ENCODE measurements at places on chromosomes 4 and X.

GRCh38 chr4:186021461-186022167 is 47.3 kb upstream of the TLR3 start:
- peak; percentile 45 for DNase-seq

DNA sequence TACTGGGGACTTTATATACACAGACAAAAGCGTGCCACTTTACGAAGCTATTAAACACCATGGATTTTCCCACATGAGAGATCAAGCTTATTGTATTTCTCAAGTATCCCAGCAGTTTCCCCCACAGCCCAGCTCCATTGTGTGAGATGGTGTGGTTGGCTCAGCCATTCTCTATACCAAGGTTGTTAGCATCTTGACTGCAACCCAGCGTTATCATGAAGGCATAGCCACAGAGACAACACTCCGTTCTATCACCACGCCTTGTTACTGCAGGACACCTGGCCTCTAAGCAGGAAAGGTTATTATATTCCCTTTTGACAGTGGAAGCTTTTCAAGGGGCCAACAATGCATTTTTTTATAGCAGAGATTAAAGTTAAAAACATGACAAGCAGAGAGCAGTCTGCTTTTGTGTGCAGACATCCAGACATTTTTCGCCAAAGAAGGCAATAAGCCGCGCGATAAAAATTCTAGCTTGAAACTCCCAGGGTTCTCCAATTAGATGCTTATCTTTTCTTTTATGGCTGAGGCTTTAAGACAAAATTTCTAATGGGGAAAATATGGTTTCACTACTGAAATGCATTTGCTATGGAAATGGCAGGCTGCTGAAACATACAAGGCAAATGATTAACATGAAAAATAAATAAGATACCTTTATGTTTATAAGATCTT is 206.1 kb downstream of the MID1 start:
- DNase-seq, result no peak

DNA sequence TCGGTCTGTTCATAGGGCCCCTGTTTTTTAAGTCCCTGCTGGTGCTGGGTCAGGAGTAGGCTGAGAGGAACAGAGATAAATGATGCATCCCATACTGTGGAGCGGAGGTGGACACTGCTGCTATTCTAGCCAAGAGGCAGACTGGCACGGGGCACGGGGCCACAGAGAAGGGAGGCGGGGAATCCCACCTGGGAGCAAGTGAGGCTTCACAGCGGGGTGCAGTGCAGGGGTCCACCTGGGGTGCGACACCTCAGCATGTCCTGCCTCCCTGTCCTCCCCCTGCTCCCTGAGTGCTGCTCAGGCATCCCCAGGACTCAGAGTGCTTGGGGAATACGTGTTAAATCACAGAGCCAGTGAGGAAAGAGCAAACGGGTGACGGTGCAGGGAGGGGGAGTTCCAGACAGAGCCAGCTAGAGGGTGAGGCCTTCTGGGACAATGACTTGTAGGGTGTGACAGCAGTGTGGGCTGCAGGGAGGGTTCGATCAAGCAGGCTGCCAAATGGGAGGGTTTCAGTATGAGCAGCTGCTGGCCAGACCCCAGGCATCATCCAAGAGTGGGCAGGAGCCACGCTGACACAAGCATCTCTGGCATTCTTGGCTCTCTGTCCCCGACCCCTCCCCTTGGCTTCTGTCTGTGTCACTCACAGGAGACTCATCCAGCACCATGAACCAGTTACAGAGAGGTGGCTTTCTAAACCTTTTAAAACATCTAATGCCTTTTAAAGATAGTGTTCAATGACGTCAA is 13.7 kb upstream of the HTRA3 start:
- DNase-seq, result no peak

DNA sequence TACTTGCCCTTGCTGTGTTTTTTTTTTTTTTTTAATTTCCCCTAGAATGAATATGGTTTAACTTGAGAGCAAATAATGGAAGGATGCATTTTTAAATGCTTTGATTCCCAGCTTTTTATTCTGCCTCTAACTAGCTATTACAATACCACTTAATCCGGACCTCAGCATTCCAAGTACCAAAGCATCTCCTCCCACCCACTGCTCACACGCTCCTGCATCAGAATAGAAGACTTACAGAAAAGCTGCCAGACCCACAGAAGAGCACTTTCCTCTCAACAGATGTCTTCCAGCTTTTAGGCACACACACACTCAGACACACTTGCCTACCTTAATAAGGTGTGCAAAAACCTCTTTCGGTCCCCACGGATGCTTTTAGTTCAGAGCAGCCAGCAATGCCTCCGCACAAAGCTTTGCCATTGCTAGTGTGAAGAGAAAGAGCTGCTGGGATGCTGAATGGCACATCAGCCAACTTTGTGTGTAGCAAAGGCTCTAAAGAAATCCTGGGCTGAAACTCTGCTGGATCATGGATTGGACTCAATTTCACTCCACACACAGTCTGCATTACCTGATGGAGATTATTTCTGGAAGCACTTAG is 1056.2 kb downstream of the DMD start:
- DNase-seq, result no peak

GRCh38 chr4:38090455-38091246 is 130.5 kb downstream of the PTTG2 start:
- DNase-seq, result no peak

DNA sequence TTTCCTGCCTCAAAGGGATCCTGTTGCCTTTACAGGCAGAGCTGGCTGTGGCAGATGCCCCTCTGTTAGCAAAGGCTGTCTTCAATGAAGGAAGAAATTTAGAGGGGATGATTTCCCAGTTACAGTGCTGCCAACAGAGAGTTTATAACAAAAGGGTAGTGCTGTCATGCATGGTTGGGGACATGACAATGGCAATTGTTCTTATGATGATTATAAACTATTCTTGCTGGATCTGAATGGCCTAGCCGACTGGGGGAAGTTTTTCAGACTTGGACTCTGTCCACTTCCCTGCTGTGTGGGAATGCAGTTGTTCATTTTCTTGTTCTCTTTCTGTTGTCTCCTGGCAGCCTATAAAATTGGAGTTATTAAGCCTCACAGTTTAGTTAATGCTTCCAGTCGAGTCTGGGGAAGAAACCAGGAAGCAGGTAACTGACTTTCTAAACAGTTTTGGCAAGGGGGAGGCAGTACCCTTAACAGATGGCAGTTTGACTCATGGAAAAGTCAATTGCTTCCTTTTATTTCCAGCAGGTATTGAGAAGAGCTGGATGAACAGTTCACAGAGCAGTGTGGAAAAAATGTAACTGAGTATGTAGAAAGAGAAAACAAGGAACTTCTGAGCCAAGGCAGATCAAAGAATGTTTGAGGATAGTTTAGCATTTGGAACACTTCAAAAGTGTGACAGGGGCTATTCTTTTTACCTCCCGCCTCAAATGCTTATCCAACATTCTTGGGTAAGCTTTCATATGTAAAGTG is 582.6 kb downstream of the RAPGEF2 start:
- no peak for DNase-seq

DNA sequence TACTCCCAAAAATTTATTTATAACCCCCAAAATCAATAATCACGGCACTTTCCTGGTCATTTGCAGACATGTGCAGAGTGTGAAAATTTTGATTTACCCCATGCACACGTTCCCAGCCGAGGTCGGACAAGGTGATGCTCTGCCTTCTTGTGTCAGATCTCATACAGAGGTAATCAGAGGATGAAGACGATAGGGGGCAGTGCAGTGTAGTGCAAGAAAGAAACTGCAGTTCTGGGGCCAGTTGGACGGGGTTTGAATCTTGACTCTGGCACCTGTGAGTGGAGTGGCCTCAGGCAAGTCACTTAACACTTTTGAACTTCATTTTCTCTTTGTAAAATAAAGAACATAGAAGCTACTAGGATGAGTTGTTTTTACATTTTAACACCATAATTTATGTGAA is 88.4 kb downstream of the FRMPD3 start:
- DNase-seq, result peak; percentile 21

- DNase-seq, result no peak
Measured at GRCh38 chr4:6123116-6123515, 77.2 kb downstream of the JAKMIP1 start.

- DNase-seq, result no peak
Measured at GRCh38 chrX:74277846-74278245, 26.1 kb upstream of the ZCCHC13 start.

DNA sequence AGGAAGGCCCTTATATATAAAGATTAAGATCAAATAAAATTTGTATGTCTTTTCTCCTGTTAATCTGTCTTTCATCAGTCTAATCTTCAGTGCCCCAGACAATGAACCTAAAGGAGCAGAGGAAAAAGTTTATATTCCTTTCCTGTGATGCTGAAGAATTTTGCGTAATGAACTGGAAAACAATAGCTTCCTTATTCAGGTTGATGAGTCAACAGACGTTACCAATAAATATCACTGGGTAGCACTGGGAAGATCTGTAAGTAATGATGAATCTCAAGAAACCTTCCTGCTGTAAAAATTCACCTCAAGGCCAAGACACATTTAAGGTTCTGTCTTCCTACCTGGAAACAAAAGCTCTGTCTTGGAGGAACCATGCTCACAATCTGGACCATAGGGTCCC is 25.5 kb downstream of the CDKN2AIP start:
- no peak for DNase-seq

DNA sequence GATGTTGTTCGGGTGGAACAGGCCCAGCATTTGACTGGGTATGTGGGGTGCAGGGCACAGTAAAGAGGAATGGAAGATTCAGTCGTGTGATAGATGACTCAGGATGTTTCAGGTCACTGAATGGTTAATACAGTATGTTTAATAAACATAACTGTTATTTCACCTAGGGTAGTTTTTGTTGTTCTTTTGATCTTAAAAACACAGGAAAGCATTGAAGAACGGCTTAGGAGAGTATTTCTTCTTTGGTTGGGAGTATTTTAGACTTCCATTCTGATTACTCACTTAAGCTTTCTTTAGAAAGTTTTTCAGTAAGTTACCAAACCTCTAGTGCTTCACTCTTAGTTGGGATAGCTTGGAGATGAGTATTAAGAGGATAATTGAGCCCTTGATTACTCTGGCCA is 62.3 kb downstream of the STAG2 start:
- DNase-seq, result no peak

DNA sequence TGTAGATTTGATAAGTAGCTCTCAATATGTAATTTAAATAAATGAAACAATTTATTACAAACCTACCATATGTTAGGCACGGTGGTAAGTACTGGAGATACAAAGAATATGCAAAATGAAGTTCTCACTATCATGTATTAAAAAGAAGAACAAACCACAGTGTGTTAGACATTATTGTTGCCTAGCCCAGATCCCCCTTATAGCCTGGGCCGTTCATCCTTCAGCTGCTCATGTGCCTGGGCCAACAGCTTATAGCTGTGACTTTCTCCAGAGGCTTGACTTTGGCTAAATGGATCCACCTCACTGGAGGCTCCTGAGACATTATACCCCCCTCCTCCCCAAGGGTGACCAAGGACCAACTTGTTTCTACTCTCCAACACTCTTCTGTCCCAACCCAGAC is 29.8 kb upstream of the CCNG2 start:
- DNase-seq, result no peak

- DNase-seq, result no peak
Measured at GRCh38 chrX:150254909-150255308, 108.2 kb upstream of the MAMLD1 start.

DNA sequence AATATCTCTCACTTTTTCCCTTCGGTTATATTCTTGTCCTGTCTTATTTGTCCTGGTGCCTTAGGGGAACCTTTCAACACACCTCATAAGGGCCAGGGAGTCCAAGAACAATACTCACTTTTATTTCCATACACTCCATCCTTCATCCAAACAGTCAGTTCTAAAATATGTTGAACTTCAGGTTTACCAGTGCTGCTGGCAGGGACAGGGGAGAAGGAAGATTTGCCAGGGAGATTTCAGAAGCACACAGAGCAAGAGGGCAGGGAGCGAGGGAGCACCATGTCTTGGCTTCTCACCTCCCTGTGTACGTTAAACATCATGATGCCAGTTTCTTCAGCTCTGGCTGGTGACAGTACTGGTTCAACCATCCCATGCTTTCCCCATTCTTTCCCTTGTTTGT is 631.1 kb upstream of the FAT1 start:
- DNase-seq, result no peak

- DNase-seq, result no peak
Measured at GRCh38 chrX:9878146-9878820, 88.9 kb upstream of the CLDN34 start.

GRCh38 chr4:1873291-1873690 is 2.1 kb downstream of the NSD2 start:
- DNase-seq, result no peak

DNA sequence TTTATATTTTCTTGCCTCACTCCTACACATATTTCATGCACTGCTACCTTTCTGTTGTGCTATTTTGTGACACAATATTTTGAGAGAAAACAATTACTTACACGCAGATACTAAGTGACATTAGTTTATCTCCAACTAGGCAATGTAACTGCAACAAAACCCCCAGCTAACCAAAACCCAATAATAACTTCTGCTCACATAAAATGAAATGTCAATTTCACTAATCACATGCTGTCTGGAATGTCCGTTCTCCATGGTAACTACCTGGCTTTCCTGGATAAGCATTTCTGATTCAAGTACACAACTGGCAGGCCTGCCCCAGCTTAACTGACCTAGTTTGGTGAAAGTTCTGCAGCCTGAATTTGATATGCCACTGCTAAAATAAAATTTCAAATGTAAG is 313.5 kb downstream of the TMA16 start:
- DNase-seq, result no peak

DNA sequence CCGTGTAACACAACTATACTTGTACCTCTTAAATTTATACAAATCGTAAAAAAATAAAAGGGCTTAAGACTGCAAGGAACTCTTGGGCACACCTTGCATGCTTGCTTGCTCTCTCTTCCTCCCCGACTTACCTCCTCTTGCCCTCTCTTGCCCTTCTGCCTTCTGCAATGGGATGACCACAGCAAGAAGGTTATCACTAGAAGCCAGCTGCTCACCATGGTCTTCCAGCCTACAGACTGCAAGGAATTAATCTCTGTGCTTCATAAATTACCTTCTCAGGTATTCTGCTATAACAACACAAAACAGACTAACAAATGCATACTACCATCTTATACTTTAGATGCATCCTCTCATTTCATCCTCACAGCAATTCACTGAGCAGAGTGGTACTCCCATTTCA is 92.1 kb downstream of the MRPL1 start:
- DNase-seq, result no peak

DNA sequence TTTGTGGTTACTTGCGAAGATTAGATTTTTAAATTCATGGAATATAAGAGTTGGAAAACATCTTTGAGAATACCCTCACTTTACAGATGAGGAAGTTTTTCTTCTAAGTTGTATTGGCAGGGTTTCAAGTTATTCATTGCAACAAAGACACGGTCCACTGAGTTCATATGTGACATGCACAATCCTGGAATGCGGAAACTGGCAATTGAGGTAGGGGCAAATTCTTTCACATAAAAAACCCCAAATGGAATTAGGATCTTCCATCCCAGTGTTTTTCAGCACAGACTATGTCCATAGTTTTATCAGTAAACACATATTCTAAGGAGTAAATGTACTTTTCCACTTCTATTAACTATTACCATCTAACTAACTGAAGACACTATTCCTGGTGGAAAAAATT is 81.8 kb upstream of the NAP1L5 start:
- no peak for DNase-seq

- no peak for DNase-seq
Measured at GRCh38 chr4:106277140-106277675, 38.8 kb downstream of the TBCK start.

GRCh38 chr4:16579866-16580265 is 318.6 kb downstream of the LDB2 start:
- DNase-seq, result no peak

- no peak for DNase-seq
Measured at GRCh38 chr4:97938141-97938540, 205.1 kb downstream of the STPG2 start.

Data from nephron progenitor cell (in vitro differentiated cells).